Tongue (tissue), 3 donors: ENCODE measurements at places on chromosomes 6 and 20. TPM values are rescaled to one million over a fixed set of nuclear protein-coding genes. Genes with fewer than 3 reads are reported as not detected.

- peak; percentile 79 for DNase-seq
Observed at GRCh38 chr20:17925141-17925939, 43.3 kb downstream of the SNX5 start.

DNA sequence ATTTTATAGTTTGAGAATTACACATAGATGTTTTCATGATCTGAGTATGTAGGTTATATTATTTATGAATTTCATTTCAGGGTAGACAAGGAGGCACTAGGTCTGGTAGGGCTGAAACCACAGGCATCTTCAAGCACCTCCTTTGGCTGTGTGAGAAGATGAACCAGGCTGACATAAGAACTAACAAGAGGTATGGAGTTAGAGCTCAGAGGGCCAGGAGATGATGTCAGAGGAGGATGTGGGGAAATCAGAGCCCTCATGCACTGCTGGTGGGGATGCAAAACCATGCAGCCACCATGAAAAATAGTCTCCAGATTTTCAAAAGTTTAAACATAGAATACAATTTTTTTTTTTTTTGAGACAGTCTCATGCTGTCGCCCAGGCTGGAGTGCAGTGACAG, 13.6 kb upstream of the RIPOR3 start:
- DNase-seq: no peak

GRCh38 chr6:137696765-137697164, 170.3 kb upstream of the TNFAIP3 start:
- no peak for DNase-seq

- DNase-seq: peak; percentile 88
Observed at GRCh38 chr6:118668761-118669385, 17.5 kb upstream of the CEP85L start.

DNA sequence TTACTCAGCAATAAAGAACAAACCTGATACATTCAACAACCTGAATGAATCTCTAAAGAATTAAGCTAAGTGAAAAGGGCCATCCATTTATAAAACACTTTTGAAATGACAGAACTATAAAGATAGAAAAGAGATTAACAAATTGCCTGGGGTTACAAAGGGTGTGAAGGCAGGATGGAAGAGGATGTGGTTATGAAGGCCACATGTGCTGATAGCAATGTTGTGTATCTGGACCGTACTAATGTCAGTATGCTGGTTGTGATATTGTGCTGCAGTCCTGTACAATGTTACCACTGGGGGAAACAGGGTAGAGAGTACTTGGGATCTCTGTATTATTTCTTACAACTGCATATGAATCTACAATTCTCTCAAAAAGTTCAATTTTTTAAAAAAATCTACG, 36.4 kb downstream of the ELOVL5 start:
- DNase-seq: no peak

GRCh38 chr20:2900845-2901592, 27.7 kb downstream of the PTPRA start:
- no peak for DNase-seq

DNA sequence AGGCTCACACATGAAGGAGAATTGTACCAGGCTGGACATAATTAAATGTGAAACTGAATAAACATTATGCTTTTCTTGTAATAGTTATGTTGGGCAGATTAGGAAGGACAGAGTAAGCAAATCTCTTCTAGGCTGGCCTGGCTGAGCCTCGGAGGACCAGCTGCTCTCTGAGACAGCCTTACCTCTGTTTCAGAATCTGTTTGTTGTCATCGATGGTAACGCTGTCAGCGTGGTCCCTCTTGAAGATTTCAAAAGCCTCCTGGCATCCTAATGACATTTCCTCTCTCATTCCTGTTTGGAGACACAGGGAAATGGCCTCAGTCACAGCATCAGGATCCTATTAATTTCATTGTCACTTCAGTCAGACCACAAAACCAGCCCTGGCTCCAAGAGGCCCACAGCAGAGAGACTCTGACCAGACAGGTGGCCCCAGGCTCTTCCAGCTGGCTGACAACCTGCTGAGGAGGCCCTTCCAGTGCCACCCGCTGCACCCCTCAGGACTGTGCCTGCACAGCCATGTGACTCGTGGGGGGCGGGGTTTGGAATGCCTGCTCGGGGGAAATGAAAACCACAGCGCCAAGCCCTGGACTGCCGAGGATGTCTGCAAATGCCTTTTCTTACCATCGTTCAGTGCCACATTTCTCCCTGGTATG, 108.5 kb upstream of the KCNK16 start:
- DNase-seq: peak; percentile 78

- no peak for DNase-seq
Observed at GRCh38 chr6:25921525-25922203, 8.8 kb downstream of the SLC17A2 start.

DNA sequence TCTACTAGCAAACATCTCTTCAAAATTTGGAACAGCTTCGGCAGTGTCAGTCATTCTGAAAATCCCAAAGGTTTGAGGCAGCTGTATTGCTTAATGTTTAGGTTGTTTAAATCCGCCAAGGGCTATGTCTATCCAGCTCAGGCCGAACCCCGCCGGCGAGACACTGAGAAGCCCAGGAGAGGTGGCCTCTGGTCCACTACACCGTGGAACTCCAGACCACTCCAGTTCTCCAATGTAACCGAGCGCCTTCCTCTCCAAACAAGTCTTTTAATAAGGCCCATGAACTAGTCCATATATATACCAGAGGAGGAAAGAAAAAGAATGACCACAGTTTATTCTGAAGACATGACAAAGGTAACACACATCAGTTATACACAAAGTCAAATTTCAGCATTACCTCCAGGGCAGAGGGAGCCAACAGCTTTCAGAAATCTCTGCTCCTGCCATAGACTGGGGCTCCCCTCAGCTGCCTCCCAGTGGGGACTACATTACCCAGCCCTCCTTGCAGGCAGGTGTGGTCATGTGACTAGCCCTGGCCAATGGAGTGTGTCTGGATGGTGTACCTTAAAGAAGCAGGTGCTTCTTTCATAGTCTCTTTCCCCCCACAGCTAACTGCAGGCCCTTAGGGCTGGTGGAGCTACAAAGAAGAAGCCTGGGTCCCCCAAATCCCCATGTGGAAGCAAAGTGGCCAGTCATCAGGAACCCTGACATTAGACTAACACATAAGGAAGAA, at the start of gene RAMACL:
Gene RAMACL (minus strand): TSS at position 255 of the 733 bp plus-strand sequence. CDS start 201 bp downstream, at position 54.
- no peak for DNase-seq

- DNase-seq: no peak
Observed at GRCh38 chr6:39181826-39182225, 47.4 kb downstream of the KCNK5 start.

GRCh38 chr6:168681748-168682147, 240.8 kb downstream of the SMOC2 start:
- no peak for DNase-seq

- DNase-seq: no peak
Observed at GRCh38 chr6:133621751-133622150, 267.2 kb upstream of the TCF21 start.

DNA sequence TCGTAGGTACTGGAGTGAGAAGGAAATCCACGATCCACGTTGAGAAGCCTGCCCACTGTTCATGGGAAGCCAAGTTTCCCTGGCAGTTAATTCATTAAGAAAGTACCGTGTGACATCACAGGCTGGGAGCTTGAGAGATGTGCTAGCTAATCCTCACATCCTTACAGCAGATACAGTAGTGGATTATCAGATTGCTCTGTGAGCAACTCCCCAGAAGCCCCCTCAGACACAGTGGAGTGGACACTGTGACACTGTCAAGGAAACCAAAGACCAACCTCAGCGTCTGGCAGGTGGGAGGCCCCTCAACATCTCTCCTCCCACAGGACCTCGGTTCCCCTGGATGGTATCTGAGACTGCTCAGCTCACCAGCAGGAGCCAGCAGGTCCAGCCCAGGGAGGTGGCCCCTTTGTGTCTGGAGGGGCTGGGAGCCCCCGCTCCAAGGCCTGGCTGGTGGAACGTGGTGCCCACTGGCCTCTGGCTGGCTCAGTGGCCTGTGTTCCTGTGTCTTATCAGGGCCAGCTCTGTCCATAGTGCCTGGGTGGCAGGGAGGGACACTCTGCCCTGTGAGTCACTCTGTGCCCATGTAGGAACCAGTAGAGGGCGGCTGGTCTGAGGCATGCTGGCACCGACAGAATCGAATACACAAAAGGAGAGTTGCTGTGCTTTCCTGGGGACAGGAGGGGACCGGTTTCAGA, 7.2 kb downstream of the PYGB start:
- no peak for DNase-seq

DNA sequence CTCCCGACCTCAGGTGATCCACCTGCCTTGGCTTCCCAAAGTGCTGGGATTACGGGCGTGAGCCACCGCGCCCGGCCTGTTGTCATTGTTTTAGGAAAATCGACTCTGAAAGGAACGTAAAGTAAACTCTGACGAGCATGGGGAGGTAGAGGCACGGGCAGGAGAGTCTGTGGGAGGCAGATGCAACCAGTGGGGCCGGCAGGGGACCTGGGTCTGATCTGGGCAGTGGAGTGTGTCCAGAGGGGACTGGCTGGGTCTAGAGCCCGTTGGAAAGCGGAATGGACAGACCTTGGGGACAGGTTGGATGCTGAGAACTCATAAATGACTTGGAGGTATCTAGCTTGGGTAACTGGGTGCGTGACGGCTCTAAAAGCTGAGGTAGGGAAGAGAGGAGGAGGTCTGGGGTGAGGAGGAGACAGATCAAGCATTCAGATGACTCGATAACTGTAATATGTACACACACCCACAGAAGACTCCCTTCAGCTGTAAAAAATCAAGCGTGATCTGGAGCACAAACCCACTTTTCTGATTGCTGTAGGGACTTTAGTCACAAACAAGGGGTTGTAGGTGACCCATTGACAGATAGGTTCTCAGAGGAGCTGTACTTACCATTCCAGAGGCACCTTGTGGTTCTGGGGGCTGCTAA, 22.4 kb downstream of the MANBAL start:
- no peak for DNase-seq

DNA sequence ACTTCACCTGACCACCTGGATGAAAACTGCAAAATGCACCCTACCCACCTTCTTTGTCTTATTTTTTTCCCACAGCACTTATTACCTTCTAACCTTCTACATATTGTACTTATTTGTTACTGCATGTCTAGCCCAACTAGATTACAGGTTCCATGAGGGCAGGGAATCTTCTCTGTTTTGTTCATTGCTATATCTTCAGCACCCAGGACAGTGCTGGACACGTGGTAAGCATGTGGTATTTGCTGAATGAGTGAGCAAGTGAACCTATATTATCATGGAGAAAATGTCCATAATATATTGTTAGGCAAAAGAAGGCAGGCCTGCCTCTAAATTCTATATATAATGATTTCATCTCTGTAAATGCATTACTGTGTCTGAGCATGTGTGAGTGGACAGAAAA, 107.0 kb downstream of the TRERF1 start:
- no peak for DNase-seq

GRCh38 chr20:51473771-51474170, 68.7 kb downstream of the NFATC2 start:
- no peak for DNase-seq

DNA sequence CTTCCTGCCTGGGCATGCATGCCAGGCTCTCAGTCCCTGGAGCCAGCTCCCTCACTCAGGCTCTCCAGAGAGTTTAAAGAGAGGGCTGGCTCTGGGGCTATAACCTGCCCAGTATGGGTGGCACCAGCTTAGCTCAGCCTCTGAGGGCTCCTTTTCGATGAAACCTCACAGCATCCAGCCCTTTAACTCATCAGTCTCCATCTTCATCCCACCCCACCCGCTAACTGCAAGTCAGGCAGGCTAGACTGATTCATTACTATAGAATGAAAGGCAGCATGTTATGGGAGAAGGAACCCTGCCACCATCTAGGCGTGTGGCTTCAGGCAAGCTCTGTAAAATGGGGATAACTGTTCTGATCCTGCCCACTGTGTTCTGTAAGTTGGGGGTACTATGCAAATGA, 53.5 kb downstream of the RAB44 start:
- DNase-seq: no peak

DNA sequence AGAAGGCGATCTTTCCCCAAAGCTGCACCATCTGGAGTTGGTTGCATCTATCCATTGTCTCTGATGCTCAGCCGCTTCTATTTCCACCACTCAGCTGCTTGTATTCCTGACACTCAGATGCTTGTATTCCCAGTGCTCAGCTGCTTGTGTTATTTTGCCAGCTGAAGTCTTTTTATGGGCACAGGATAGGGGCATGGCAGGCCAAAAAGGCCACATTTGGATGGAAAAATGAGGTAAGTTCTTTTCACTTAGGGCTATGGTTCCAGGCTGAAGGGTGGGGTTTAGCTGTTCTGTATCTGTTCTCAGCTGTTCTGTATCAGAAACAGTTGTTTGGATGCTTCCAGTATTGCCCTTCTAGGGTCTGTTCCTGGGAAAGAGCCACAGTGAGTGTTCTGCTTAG, 944.9 kb downstream of the QKI start:
- DNase-seq: peak; percentile 5

DNA sequence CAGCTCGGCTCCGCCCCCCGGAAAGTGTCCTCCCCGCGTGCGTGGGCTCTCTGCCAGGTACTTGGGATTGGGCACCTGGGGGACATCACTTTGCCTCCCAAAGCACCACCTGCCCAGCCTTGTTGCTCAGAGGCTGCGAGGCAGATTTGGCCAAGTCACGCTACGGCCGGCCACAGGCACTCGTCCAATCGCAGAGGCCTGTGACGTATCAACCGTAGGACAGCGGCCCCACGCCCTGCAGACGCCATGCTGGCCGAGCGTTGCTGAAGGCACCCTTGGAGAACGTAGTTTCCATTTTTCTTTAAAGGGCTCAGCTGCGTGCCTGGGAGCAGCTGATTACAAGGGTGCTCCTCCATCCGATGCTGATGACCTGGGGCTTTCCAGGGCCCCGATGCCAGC, 3.1 kb downstream of the NTSR1 start:
- peak; percentile 22 for DNase-seq

- no peak for DNase-seq
Observed at GRCh38 chr6:4256969-4257368, 121.6 kb upstream of the ECI2 start.

- no peak for DNase-seq
Observed at GRCh38 chr6:100322886-100323285, 141.8 kb downstream of the SIM1 start.

- no peak for DNase-seq
Observed at GRCh38 chr6:50992704-50993625, 174.3 kb downstream of the TFAP2B start.

GRCh38 chr20:50735813-50736212, 4.4 kb downstream of the PARD6B start:
- no peak for DNase-seq

GRCh38 chr6:41448256-41448655, 97.9 kb upstream of the FOXP4 start:
- no peak for DNase-seq

GRCh38 chr20:34127792-34128191, 15.7 kb upstream of the EIF2S2 start:
- DNase-seq: no peak

- no peak for DNase-seq
Observed at GRCh38 chr20:40631119-40631631, 57.9 kb downstream of the MAFB start.

The PBOV1 gene
- not detected for total RNA-seq

The PGK2 gene
- total RNA-seq: not detected

The SF3B5 gene
- total RNA-seq: 61.9 TPM

The DEFB132 gene
- not detected for total RNA-seq

The FAM83C gene
- total RNA-seq: 2.2 TPM

The MYBL2 gene
- total RNA-seq: 7.7 TPM

The CLVS2 gene
- total RNA-seq: 0.10 TPM

The ADA gene
- 7.3 TPM for total RNA-seq

The CD93 gene
- total RNA-seq: 112 TPM

The ZNF133 gene
- total RNA-seq: 25.8 TPM

The FKBP1C gene
- not detected for total RNA-seq

The MATN4 gene
- total RNA-seq: 1.1 TPM

The MMP24 gene
- 0.10 TPM for total RNA-seq

The PTGIS gene
- total RNA-seq: 27.7 TPM

The SCRT2 gene
- total RNA-seq: not detected

The TPD52L1 gene
- 75.4 TPM for total RNA-seq

The TRIM31 gene
- not detected for total RNA-seq

The FOXA2 gene
- 1.1 TPM for total RNA-seq

The CALHM5 gene
- total RNA-seq: 1.9 TPM

The MICB gene
- 3.9 TPM for total RNA-seq

The HSD17B8 gene
- total RNA-seq: 24.7 TPM
